ENCODE measurements at places on chromosomes 1 and 21.

DNA sequence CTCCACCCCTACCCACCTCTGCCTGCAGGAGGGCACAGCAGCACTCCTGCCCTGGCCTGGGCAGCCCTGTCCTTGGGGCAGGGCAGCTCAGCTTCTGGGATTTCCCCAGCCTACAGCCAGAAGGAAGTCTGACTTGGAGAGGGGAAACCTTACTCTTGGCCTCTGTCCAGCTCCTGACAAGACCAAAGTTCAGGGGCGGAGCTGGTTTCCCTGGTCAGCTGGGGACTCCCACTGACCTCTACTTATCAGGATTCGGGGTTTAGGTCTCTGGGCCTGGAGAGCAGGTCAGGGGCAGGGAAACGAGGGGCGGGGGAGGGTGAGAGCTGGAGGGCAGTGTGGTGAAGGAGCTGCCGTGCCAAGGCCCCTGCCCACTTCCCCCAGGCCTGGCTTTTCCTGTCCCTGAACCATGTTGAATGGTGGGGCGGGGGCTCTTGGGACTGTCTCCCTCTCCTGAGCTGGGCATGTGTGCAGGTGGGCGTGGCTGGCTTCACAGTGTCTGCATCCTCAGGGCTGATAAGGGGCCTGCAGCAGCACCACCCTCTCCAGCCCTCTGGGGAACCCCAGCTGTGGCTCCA lies 16.8 kb upstream of the ETV3 start:
- DNase-seq: no peak

DNA sequence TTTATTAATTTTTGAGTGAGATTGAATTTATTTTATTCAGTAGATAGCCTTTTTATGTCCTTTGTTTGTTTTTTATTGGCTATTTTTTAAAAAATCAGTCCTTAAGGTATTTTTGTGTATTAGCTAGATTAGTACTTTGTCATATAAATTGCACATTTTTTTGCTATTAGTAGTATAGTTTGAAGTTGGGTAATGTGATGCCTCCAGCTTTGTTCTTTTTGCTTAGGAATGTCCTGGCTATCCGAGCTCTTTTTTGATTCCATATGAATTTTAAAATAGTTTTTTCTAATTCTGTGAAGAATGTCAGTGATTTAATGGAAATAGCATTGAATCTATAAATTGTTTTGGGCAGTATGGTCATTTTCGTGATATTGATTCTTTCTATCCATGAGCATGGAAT lies 80.4 kb downstream of the MAN1A2 start:
- DNase-seq: no peak

DNA sequence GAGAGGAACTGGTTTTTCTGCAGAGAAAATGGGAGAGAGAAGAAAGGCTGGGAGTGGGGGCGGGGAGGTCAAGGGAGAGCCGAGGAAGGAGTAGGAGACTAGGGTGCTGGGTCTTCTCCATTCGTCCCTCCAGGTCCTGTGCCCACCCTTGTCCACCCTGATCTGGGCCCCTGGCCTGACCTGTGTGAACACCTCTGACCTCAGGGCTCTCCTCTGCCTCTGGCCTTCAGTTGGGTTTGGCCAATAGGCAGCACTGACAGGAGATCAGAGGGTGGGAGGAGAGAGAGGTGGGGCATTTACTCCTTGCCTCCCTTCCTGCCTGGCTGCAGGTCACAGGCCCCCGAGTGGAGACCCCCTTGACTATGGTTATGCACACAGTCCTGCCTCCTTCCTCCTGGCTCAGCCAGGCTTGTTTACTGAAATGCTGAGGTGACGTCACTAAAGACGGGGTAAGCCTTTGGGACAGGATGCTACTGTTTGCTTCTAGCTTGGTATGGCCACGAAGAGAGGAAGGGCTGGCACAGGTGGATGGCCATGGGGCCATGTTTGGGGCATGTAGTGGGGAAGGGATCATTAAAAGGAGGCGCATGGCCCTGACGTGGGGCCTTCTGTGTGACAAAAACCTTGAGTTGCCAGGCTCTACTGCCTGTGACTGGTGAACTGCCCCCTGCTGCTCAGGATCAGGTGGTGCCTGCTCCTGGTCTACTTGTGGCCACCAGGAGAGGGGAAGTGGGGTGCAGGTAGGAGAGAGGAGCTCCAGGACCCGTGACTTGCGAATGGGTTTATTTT lies 248.7 kb upstream of the CSF3R start:
- DNase-seq: no peak

DNA sequence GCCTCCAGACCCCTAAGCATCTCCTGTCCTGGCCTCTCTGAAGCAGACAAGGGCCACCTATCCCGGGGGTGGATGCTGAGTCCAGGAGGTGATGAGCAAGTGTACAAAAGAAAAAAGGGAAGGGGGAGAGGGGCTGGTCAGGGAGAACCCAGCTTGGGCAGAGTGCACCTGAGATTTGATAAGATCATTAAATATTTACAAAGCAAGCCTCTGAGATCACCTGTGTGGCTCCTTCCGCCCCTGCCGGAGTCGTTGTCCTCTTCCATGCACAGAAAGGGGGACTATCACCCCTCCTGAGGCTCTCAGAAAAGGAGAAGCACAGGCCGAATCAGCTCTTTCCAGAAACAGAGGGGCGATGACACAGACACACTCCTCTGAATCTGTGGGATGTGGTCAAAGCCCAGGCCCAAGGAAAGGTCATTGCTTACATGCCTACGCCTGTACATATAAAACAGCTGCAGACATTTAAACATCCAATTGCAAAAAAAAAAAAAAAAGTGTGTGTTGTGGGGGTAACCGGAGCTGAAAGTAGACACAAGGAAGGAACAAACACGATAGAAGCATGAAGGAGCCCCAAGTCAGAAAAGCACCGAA lies 30.9 kb downstream of the PRSS38 start:
- DNase-seq: no peak

DNA sequence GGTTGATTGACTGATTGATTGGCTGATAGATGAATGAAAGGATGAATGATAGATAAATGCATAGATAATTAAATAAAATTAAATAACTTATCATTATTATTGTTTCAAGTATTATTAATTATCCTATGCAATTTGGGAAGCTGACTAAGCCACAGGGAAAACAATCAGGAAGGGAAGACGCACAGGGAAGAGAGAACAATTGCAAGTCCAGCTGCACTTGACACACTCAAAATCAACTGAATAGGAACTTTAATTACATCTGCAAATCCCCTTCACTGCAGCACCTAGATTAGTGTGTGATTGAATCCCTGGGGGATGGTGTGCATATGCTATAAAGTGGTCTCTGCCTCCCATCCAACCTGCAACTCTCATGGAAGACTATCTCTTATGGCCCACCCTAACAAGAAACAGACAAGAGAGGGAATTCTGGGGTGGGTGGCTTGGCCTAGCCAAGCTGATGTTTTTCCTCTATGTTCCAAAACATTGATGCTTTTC lies 161.1 kb upstream of the FGGY start:
- no peak for DNase-seq

DNA sequence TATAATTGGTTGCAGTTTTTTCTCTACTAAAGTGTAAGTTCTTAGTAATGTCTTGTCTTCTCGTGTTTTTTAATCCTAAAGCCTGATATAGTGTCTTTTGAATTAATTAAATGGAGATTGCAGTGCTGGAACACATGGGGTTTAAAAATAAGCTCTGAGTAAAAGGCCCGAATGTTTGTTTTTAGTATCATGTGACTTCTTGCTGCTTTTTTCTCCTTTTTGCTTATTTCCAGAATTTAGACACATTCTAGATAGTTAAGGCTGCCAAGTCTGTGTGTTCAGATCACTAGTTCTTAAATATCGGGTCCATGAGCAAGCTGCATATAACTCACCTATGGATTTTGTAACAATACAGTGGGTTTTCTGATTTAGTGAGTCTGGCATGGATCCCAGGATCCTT lies 27.5 kb downstream of the KCTD3 start:
- DNase-seq: no peak
